ENCODE measurements at places on chromosomes 13 and 19. TPM values are rescaled to one million over a fixed set of nuclear protein-coding genes. Genes with fewer than 3 reads are reported as not detected.

NLRP9 gene
- not detected for total RNA-seq

LHB gene
- total RNA-seq: 0.44 TPM

ZNF559 gene
- total RNA-seq: 6.8 TPM

RNF113B gene
- not detected for total RNA-seq

ATP8B3 gene
- 1.1 TPM for total RNA-seq

ZNF850 gene
- total RNA-seq: 2.2 TPM

DNA sequence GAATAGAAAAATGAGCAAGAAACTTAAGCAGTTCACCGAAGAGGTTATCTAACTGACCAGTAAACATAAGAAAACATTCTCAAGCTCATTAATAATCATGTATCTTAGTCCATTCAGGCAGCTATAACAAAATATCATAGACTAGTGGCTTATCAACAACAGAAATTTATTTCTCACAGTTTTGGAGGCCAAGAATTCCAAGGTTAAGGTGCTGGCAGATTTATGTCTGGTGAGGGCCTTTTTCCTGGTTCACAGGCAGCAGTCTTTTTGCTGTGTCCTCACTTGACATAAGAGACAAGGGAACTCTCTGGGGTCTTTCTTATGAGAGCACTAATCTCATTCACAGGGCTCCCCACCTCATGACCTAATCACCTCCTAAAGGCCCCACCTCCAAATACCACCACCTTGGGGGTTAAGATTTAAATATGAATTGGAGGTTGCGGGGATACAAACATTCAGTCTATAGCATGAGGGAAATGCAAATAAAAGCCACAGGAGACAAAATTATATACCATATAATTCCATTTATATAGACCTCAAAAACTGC is 123.6 kb downstream of the ZAR1L start:
- no peak for DNase-seq

DNA sequence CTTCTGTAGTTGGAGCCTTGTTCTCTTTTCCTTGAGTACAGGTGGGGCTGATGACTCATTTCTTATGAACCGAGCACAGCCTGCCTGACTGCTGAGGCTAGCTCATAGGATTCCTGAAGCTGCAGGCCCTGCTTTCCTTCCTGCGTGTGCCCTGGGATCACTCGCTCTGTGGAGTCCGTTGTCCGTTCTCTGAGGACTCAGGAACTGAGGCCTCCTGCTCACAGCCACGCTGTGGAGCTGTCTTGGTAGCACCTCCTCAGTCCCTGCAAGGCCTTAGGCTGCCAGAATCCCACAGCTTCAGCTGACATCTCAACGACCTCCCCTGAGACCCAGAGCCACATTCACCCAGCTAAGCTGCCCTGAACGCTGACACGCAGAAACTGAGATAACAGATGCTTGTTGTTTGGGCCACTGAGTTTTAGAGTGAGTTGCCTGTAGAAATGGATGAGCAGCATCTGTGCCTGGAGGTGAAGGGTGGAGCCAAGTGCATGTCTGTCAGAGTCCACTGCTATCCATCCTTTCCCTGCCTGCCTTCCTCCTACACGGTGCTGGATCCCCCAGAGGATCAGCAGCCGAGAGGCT is 72.9 kb downstream of the ARHGEF7 start:
- DNase-seq: peak; percentile 80

DNA sequence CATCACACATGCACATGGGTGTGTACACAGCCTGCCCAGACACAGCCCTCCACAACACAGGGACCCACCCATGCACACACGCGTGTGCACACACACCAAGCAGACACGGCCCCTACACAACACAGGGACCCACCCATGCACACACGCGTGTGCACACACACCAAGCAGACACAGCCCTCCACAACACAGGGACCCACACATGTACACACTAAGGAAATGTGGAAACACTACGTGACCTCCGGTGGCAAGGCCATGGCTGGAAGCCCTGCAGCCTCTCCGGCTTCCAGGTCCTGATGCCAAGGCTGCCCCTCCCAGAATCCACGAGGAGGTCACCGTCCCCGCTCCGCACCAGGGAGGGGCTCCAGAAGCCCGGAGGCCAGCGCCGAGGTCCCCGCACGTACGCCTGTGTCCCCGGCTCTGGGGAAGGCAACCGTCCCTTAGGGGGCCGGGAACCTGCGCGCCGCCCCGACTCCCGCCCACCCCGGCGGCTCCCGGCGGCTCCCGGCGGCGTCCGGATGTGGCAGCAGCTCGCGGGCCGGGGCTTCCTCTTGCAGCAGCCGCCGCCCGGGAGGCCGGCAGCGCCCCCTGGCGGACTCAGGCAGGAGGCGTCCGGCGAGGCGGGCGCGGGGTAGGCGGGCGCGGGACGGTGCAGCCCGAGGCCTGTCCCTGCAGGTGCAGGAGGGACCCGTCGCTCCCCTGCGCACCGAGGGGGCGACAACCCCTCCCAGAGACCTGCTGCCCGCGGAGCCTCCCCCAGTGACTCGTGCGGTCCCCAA is 29.8 kb upstream of the GRTP1 start:
- no peak for DNase-seq

DNA sequence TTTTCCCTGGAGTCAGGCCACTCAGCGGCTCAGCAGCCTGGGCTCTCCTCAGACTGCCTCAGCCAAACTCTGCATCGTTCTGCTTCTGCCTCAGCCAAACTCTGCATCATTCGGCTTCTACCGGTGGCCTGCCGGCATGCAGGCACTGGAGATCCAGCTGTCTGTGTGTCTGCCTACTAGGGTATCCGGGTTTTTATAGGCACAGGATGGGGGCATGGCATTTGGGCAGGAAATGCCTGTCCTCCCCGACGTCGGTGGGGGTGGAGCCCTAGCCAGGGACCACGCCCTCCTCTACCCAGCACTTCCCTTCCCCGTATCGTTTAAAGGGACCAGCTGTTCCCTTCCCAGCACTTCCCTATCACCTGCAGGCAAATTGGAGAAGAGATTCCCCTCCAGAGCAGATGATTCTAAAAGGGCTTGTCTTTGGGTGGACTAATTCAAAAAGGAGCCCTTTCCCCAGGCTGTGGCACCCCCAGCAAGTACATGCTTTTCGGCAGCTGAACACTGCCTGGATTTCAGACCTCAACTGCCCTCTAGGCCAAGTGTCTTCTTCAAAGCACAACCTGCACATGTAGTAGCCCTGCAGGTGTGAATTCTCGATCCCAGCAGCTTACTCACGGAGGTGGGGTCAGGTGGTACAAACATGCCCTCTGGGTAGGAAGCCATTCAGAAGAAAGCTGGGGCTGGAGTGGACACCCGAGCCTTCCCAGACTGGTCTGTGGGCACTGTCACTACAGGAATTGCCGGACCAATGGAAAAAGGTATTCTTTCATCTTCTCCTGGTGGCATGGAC is 25.4 kb upstream of the GPR12 start:
- DNase-seq: no peak

- DNase-seq: no peak
These were observed 4.9 kb downstream of the GSX1 start for GRCh38 chr13:27797228-27797624.
